NCI-H510A (cell line): ENCODE measurements at places on chromosomes 5 and 9.

- DNase-seq = no peak
Measured at GRCh38 chr5:131277875-131278740, 14.3 kb downstream of the CDC42SE2 start.

- no peak for DNase-seq
Measured at GRCh38 chr9:75148561-75148960, 60.2 kb downstream of the OSTF1 start.

DNA sequence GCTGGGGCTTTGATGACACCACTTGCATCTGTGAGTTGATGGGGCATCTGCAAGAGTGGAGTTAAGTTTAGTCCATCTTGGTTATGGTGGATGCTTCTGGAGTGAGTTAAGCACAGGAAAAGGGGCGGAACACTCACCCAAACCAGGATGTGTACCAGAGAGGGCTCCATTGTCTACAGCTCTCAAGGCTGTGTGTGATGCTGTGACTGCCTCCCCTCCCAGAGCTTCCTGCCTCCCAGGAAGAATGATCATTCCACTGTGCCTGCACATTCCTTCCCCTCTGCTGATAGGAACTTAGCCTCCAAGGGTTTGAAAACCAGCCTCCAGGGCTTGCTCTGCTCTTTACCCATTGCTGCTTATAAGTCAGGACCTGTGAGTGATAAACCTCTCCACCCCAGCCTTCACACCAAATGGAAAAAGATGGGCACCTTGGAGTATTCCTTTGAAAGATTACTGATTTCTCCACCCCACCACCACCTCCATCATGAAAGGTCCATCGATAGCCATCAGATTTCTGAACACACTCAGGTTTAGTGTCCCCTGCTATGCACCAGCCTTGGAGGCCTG lies 160.1 kb upstream of the SPRY4 start:
- no peak for DNase-seq

- DNase-seq = no peak
Measured at GRCh38 chr5:149852641-149853330, 91.8 kb downstream of the PDE6A start.

- no peak for DNase-seq
Measured at GRCh38 chr9:109652971-109653370, 127.0 kb upstream of the PALM2AKAP2 start.

DNA sequence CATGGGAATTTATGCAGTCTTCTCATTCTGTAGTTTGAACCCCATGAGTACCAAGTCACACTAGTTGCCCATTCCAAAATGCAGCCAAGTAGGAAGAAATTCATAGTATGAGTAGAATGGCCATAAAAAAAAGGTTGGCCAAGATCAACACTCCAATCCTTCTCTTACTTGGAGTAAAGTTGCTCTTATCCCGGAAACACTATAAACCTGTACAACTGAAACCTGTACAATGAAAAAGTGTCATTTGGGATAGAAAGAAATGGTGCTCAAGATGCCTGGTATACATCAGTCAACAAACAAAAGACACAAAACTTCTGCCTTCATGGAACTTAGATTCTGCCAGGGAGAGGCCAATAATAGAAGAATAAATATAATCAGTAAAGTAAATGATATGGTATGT lies 325.0 kb downstream of the NFIB start:
- no peak for DNase-seq

DNA sequence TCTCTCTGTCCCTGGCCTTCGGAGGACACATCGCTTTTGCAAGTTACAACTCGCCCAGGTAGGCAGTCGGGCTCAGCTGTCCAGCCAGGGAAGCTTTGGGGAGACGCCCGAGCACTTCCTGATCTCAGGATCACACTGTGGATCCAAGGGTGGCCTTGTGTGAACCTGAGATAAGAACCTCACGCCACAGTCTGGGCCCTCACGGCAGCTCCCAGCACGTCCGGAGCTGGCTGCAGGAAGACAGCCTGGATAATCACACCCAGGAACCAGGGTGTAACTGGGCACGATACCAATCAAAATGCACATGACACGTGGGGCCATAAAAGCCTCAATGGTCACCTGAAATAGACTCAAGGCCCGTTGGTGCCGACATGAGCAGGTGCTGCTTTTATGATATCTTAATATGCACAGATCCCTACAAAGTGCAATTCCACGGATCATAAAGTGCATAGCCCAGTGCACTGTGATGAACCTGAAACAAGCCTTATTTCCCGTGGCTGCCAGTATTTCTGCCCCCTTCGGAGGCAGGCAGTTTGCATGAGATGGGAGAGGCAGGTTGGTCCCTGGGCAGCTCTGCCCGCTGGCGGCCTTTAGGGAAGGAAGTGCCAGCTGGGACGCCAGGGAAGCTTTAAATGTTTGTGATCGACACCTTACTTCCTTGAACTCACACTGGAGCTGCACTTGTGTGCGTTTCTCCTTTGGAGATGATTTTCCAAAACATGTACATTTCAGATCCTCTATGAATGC lies 14.5 kb downstream of the SLC6A18 start:
- no peak for DNase-seq

DNA sequence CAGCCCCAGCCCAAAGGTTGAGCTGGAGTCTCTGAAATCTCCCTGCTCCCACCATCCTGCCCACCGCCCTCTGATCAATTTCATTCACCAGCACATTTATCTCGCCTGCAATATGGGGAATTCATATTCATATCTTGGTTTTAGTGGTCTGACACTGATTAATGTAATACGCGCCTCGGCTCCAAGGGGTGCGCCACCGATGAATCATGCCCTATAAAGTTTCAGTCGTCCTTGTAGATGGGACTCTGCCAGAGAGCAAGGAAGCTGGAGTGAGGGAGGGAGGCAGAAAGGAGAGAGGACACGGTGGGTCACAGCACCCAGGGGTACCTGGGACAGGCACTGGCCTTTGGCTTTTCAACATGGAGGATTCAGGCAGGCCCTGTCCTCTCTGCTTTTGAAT lies 8.9 kb downstream of the IRX1 start:
- no peak for DNase-seq
